Uterus (tissue), 4 donors: ENCODE measurements at places on chromosomes 6 and 20. TPM values are rescaled to one million over a fixed set of nuclear protein-coding genes. Genes with fewer than 3 reads are reported as not detected.

DNA sequence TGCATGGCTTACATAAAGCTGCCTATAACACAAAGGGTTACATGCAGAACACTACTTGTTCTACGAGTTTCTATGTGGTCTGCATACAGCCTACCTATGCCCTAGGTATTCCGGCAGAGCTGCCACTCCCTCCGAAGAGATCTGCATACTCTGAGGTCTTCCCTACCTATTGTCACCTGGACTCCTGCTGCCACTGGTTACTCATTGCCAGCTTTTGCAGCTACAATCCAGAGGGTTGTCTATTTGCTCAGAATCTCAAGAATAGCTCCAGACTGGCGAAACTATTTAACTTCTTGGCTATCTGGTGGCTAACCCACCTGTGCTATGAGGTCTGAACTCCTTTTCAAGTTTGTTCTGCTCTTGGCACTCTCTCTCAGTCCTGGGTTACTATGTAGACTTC, 323.3 kb downstream of the BMP2 start:
- H3K4me1 ChIP-seq, result no peaks in the 10 kb centered on the region
- DNase-seq, result no peak
- no peaks in the 10 kb centered on the region for H3K36me3 ChIP-seq
- H3K4me3 ChIP-seq, result no peak overlapping the region
- H3K27ac ChIP-seq, result no peak overlapping the region
- H3K27me3 ChIP-seq, result no peaks in the 10 kb centered on the region

The PNPLA1 gene
- not detected for total RNA-seq

GRCh38 chr6:26044140-26045064, 42.8 kb upstream of the HFE start:
- peak overlapping the region; percentile 53 for H3K4me3 ChIP-seq
- no peaks in the 10 kb centered on the region for H3K27me3 ChIP-seq
- H3K36me3 ChIP-seq, result no peaks in the 10 kb centered on the region
- peak; percentile 33 for DNase-seq
- peak overlapping the region; percentile 94 for H3K27ac ChIP-seq

DNA sequence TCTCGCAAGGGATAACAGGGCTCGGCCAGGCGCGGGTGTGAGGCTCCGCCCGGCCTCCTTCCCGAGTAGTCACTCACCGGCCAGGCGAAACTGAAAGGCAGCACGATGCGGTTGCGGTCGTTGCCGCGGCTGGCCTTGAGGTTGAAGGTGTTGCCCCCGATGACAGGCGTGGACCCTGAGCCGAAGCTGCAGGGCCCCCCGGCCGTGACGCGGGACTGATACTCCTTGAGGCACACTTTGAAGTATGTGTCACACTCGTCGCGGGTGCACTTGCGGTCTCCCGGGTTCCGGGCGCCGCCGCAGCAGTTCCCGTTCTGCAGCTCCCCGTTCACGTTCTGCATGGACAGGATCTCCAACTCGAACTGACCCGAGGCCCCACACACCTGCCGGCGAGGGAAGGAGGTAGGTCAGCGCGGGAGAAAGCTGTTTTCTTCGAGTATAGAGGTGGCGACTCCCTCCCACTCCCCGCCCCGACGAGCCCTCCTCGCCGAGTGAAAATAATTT, 1.1 kb downstream of the JAG1 start:
- H3K27ac ChIP-seq, result peak overlapping the region; percentile 99
- H3K36me3 ChIP-seq, result no peaks in the 10 kb centered on the region
- H3K4me3 ChIP-seq, result peak overlapping the region; percentile 72
- H3K27me3 ChIP-seq, result no peaks in the 10 kb centered on the region
- H3K4me1 ChIP-seq, result no peaks in the 10 kb centered on the region
- DNase-seq, result peak; percentile 59

The NKAPL gene
- 0.97 TPM for total RNA-seq

DNA sequence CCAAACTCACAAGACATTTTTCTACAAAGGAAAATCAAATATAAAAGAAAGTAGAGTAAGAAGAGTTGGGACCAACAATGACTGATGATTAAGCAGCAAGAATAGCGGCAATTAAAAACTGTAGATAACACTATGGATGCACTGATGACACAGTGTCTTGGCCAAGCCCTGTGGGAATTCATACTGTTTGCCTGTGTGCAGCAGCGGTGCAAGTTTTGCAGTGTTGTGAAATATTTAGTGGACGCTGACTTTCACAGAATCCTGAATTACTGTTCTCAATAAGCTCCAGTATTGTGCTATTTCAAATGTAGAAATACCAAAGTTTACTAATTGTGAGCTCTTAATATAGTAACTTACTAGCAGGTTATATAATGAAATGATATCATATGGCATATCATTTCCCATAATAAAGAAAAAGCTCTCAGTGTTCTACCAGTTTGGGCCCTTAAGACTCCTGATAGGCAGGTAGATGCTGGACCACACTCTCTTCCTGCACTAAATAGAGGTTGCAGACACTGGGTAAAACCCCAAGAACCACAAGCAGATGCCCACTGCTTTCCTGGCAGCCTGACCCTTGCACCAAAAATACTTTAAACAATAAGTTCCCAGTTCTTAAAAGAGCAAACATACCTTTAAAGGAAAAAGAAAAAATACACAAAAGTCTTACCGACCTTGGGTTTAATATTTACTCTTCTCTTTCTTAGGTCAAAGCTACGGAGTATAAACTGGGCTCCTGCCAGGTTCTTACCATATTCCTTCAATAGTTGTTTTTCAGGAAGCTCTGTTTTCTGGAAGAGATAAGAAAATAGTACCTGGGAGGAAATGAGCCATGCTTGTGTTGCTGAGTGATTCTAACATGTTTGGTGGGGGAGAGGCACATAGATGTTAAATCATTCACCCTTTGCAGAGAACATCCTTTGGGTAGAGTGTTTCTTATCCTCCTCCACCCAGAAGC, 41.6 kb downstream of the ANKEF1 start:
- H3K4me3 ChIP-seq, result no peak overlapping the region
- no peak overlapping the region for H3K27ac ChIP-seq
- no peaks in the 10 kb centered on the region for H3K4me1 ChIP-seq
- peak; percentile 18 for DNase-seq
- no peaks in the 10 kb centered on the region for H3K27me3 ChIP-seq
- H3K36me3 ChIP-seq, result no peaks in the 10 kb centered on the region

- H3K27ac ChIP-seq, result no peak overlapping the region
- no peaks in the 10 kb centered on the region for H3K36me3 ChIP-seq
- no peaks in the 10 kb centered on the region for H3K4me1 ChIP-seq
Observed at GRCh38 chr6:52976591-52977035, 18.5 kb downstream of the GSTA4 start.

The QRSL1 gene
- total RNA-seq, result 14.9 TPM

The IL17F gene
- total RNA-seq, result not detected

DNA sequence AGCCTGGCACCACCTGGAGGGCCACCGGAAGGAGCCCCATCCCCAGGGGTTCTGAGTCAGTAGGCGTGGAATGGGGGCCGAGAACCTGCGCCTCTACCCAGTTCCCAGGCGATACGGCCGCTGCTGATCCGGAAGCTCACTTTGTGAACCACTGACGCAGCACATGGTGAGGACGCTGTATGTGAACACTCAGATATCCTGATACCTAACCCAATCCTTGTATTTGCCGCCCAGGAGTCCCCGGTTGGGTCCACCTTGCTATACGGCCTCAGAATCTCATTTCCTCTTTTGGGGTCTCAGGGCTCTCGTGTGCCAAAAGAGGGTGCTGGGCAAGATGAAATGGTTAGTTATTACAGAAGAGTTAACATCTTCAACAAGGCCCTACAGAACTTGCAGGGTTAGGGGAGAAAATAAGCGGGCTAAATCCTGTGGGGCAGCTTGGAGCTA, 604 bp upstream of the RAB5IF start:
- H3K4me1 ChIP-seq, result peaks cover 6% of the 10 kb centered on the region
- H3K27ac ChIP-seq, result peak overlapping the region; percentile 86
- DNase-seq, result peak; percentile 46
- H3K4me3 ChIP-seq, result peak overlapping the region; percentile 100
- H3K36me3 ChIP-seq, result no peaks in the 10 kb centered on the region
- no peaks in the 10 kb centered on the region for H3K27me3 ChIP-seq

- no peaks in the 10 kb centered on the region for H3K36me3 ChIP-seq
- H3K4me1 ChIP-seq, result no peaks in the 10 kb centered on the region
- H3K27me3 ChIP-seq, result no peaks in the 10 kb centered on the region
- no peak overlapping the region for H3K4me3 ChIP-seq
- H3K27ac ChIP-seq, result no peak overlapping the region
Observed at GRCh38 chr6:118536478-118536877, 11.6 kb upstream of the PLN start.

The FAM209B gene
- not detected for total RNA-seq

DNA sequence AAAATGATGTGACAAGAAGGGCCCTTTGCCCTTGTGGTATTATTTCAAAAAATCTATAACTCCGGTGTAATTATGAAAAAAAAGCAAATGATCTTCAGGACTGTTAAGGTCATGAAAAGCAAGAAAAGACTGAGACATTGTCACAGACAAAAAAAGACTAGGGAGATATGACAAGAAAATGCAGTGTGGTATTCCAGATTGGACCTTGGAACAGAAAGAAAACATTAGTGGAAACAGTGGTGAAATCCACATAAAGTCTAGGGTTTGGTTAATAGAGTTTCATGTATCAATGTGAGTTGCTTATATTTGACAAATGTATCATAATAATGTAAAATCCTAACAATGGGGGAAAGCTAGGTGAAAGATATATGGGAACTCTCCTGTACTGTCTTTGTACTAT, 26.8 kb upstream of the SLC17A3 start:
- H3K4me1 ChIP-seq, result no peaks in the 10 kb centered on the region
- no peak overlapping the region for H3K4me3 ChIP-seq
- H3K27me3 ChIP-seq, result no peaks in the 10 kb centered on the region
- no peak overlapping the region for H3K27ac ChIP-seq
- DNase-seq, result no peak

The KIF3B gene
- total RNA-seq, result 6.7 TPM

- H3K4me1 ChIP-seq, result no peaks in the 10 kb centered on the region
- H3K27me3 ChIP-seq, result no peaks in the 10 kb centered on the region
- no peaks in the 10 kb centered on the region for H3K36me3 ChIP-seq
- H3K4me3 ChIP-seq, result no peak overlapping the region
- no peak overlapping the region for H3K27ac ChIP-seq
- DNase-seq, result no peak
Observed at GRCh38 chr20:59813948-59814839, 119.2 kb downstream of the SYCP2 start.

The CSTF1 gene
- total RNA-seq, result 20.9 TPM

DNA sequence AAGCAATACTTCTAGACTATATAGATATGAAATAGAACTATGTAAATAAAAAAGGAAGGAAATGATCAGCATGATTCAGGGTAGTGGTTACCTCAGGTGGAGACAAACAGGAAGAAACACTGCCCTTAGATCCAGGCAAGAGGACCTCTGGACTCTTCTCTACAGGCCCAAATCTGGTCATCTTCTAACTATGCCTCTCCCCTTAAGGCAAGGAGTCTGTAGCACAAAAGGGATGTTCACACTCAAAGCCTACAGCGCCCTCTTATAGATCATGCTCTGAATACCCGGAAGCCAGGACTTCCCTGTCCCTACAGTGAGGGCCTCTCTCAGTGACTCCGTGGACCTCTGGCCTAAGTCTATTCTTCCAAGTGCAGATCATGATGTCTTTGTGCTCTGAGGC, 30.4 kb upstream of the HIVEP2 start:
- H3K4me1 ChIP-seq, result no peaks in the 10 kb centered on the region
- DNase-seq, result no peak
- H3K4me3 ChIP-seq, result no peak overlapping the region
- no peak overlapping the region for H3K27ac ChIP-seq

- H3K4me3 ChIP-seq, result no peak overlapping the region
- H3K36me3 ChIP-seq, result no peaks in the 10 kb centered on the region
- no peaks in the 10 kb centered on the region for H3K4me1 ChIP-seq
- no peak overlapping the region for H3K27ac ChIP-seq
Observed at GRCh38 chr20:63734946-63735858, 1.3 kb upstream of the LIME1 start.

The OPRL1 gene
- total RNA-seq, result 0.51 TPM

GRCh38 chr6:1535295-1535694, 74.4 kb upstream of the FOXC1 start:
- DNase-seq, result no peak
- no peaks in the 10 kb centered on the region for H3K4me1 ChIP-seq
- no peaks in the 10 kb centered on the region for H3K36me3 ChIP-seq
- H3K27ac ChIP-seq, result no peak overlapping the region
- H3K4me3 ChIP-seq, result no peak overlapping the region
- no peaks in the 10 kb centered on the region for H3K27me3 ChIP-seq

DNA sequence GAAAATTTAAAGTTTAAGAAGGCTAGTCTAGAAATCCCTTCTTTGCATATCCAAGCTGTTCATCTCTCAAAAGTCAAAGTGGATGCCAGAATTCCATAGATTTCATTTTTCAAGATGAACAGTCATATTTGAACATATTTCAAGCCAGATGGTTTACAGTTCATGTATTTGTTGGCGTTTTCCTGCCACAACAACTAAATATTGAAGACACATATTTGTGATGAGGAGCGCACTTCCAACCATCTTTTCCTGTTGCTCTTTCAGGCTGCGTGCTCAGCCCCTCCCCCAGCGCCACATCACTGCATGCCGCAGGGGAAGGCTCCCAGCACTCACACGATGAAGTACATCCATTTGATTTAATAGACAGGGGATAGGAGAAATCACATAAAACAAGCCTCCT, 5.9 kb upstream of the NOX3 start:
- no peak for DNase-seq
- no peak overlapping the region for H3K27ac ChIP-seq
- no peaks in the 10 kb centered on the region for H3K4me1 ChIP-seq
- H3K27me3 ChIP-seq, result no peaks in the 10 kb centered on the region

GRCh38 chr6:55293116-55293515, 34.2 kb upstream of the GFRAL start:
- no peaks in the 10 kb centered on the region for H3K27me3 ChIP-seq
- DNase-seq, result no peak
- H3K4me3 ChIP-seq, result no peak overlapping the region

The HRH3 gene
- total RNA-seq, result not detected

DNA sequence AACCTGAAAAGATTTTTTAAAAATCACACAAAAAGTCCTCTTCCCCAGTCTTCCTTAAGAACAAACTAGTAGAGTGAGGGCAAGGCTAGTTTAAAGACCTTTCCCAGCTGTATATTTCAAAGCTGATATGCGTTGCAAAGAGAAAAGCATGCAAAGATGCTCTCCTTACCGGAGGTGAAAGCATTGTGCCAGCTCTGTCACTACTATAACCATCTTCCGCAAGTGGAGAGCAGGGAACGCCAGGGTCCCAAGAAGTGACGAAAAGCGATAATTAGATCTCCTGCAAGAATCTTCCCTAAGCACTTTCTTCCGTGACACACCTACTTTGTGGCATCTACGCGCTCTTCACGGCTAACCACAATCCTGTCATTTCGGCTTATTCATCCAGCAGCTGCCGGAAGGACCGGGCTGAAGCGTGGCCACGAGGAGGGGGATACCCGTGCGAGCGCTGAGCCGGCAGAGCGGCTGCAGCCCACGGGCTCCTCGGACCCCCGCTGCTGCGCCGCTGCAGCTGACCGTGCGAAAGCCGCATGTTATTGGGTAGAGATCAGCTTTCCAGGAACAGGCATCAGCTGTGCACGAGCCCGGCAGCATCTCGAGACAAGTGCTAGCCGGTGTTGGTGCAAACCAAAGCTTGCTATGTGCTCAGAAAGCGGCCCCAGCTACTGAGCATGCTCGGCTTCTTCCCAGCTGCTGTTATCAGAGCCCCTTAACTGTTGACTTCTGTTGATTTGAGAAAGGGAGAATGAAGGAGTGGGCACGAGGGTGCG, 57.2 kb upstream of the ARHGAP18 start:
- no peak overlapping the region for H3K27ac ChIP-seq
- H3K4me3 ChIP-seq, result no peak overlapping the region
- no peaks in the 10 kb centered on the region for H3K36me3 ChIP-seq
- no peaks in the 10 kb centered on the region for H3K27me3 ChIP-seq
